Tibial nerve (tissue), 4 donors: ENCODE measurements at places on chromosomes 1 and 21. TPM values are rescaled to one million over a fixed set of nuclear protein-coding genes. Genes with fewer than 3 reads are reported as not detected.

The CDC42BPA gene
- 57.1 TPM for total RNA-seq

The S100A11 gene
- total RNA-seq: 85.0 TPM

The CYP2J2 gene
- total RNA-seq: 10.8 TPM

The KDF1 gene
- not detected for total RNA-seq

The FTCD gene
- 2.2 TPM for total RNA-seq

The CD1D gene
- 0.63 TPM for total RNA-seq

The NAXE gene
- 91.5 TPM for total RNA-seq

The CRB1 gene
- total RNA-seq: 0.60 TPM

The USP21 gene
- 25.7 TPM for total RNA-seq

The AMY1B gene
- not detected for total RNA-seq

The FCRL2 gene
- not detected for total RNA-seq

The HENMT1 gene
- total RNA-seq: 2.4 TPM
